ENCODE measurements at places on chromosomes 5 and 9. TPM values are rescaled to one million over a fixed set of nuclear protein-coding genes. Genes with fewer than 3 reads are reported as not detected.

Gene F2RL1
- polyA plus RNA-seq = 1.7 TPM

Gene TRIP13
- polyA plus RNA-seq = 9.8 TPM

Gene SURF4
- 111 TPM for polyA plus RNA-seq

Gene FBXW11
- 92.3 TPM for polyA plus RNA-seq

Gene DAPK1
- polyA plus RNA-seq = 78.7 TPM

Gene ZNF618
- 17.0 TPM for polyA plus RNA-seq

DNA sequence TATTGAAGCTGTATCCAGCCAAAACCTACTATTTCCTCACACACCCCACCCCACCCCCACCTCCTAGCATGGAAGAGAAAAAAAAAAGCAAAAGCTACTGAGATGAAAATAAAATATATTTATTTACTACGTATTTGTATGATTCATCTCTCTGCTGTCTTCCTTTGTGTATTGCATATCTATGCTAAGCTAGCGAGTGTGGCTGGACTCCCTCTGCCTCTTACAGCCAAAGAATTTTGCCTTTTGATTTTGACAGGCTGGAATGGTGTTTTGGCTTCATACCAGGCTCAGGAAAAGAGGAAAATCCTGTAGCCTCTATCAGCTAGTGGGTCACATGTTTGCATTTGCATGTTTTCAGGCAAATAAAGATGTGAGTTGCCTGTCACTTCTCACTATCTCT, 2.2 kb downstream of the ABLIM3 start:
- DNase-seq = no peak
- H3K36me3 ChIP-seq = no peaks in the 10 kb centered on the region
- H3K4me1 ChIP-seq = peaks cover 19% of the 10 kb centered on the region
- H3K27me3 ChIP-seq = peaks cover 3% of the 10 kb centered on the region

- peaks cover 30% of the 10 kb centered on the region for H3K4me1 ChIP-seq
- H3K36me3 ChIP-seq = no peaks in the 10 kb centered on the region
These were observed 5.6 kb downstream of the P4HA2 start for GRCh38 chr5:132221781-132222648.

DNA sequence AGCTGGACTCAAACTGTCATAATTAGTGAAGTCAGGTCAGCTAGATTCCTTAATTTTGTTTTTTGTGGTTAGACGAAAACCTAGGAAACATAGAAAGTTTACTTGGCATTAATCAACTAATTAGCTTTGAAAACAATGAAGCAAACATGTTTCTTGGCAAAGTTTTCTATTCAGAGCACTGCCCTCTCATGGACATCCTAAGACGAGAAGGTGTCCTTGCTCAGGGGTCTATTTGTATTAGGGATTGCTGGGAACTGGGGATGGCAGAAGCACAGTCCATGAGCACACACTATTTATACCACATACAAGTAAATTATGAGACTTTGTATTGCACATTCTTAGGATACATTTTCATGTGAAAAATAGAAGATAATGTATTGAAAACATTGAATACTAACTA, 49.7 kb downstream of the POC5 start:
- no peaks in the 10 kb centered on the region for H3K27me3 ChIP-seq
- H3K4me1 ChIP-seq = peaks cover 9% of the 10 kb centered on the region
- no peak overlapping the region for H3K4me3 ChIP-seq
- H3K36me3 ChIP-seq = no peaks in the 10 kb centered on the region
- DNase-seq = no peak

GRCh38 chr5:38285226-38285625, 26.9 kb downstream of the EGFLAM start:
- no peak for DNase-seq
- no peak overlapping the region for H3K27ac ChIP-seq
- no peaks in the 10 kb centered on the region for H3K4me1 ChIP-seq
- H3K4me3 ChIP-seq = no peak overlapping the region
- no peaks in the 10 kb centered on the region for H3K36me3 ChIP-seq

GRCh38 chr9:97866848-97867247, 13.8 kb downstream of the FOXE1 start:
- H3K36me3 ChIP-seq = no peaks in the 10 kb centered on the region
- no peaks in the 10 kb centered on the region for H3K4me1 ChIP-seq
- no peak for DNase-seq
- no peak overlapping the region for H3K4me3 ChIP-seq
- peaks cover 16% of the 10 kb centered on the region for H3K27me3 ChIP-seq
- no peak overlapping the region for H3K27ac ChIP-seq

DNA sequence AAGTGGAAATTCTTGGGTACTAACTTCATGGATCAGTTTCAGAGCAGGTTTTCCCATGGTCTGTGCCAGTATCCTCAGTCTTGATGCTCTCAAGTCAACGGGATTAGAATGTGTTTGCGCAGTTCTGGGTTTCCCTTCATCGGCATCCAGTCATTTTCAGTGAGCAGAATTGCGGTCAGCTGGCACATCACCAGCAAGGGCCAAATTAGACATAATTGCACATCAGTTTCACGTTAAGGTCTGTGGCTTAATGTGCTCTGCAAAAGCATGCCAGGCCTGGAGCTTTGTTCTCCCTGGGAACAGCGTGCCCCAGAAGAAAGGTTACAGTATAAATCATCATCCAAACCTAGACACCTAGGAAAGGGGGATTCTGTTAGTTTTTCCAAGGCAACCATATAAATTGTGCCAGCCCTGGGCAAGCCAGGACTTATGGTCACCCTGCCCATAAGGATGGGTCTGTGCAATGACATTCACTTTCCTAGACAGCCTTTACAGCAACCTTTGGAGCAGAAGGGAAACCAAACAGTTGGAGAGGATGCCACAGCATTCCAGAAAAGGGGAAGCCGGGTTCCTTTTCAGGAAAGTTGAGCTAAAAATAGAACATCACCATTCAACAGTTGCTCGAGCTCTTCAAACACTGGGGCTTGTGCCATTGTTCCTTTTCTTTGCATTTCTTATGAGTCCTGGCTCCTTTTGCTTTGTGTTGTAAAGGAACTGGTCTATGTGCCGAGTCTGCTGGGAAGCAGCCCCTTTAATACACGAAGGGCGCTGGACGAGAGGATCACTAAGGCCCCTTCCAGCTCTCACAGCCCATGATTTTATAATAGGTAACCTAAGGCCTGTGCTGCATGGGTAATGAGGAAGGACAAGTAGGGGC, 23.1 kb downstream of the IQGAP2 start:
- H3K4me3 ChIP-seq = no peak overlapping the region
- no peak for DNase-seq
- peak overlapping the region; percentile 57 for H3K27ac ChIP-seq
- H3K4me1 ChIP-seq = peaks cover 22% of the 10 kb centered on the region

- H3K4me1 ChIP-seq = peaks cover 19% of the 10 kb centered on the region
- H3K27me3 ChIP-seq = no peaks in the 10 kb centered on the region
- no peak for DNase-seq
- no peak overlapping the region for H3K4me3 ChIP-seq
- no peaks in the 10 kb centered on the region for H3K36me3 ChIP-seq
These were observed 143.0 kb downstream of the GOLPH3 start for GRCh38 chr5:32031089-32031488.

- DNase-seq = no peak
- no peak overlapping the region for H3K27ac ChIP-seq
- no peaks in the 10 kb centered on the region for H3K4me1 ChIP-seq
- H3K36me3 ChIP-seq = no peaks in the 10 kb centered on the region
These were observed 28.4 kb downstream of the SYK start for GRCh38 chr9:90830051-90830450.

DNA sequence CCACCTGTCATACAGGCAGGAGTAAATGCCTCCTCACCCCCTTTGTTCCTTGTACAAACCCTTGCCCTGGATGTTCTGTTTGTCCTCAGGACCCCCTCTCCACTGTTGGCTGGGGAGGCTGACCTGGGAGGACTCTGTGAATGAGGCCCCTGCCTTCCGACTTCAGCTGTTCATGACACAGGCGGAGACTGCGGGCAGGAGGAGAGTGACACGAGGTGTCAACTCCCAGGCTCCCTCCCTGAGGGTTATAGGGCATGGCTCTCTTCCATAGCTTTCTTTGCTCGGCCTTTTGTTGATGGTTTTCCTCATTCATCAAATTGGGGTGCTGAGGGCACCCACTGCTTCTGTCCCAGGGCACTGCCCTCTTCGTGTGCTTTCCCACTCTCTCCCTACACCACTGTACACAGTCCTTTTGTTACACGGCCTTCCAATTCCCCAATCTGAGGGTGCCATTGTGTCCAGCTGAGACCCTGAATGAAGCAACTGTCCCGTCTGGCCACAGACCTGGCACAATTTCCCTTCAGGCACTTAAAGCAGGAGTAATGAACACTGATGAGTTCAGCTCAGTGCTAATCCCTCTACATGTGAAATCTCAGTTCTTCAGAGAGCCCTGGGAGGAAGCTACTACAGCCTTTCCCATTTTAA, 33.8 kb downstream of the KCNIP1 start:
- H3K4me1 ChIP-seq = peaks cover 40% of the 10 kb centered on the region
- no peak overlapping the region for H3K4me3 ChIP-seq
- no peak for DNase-seq
- H3K27ac ChIP-seq = peak overlapping the region; percentile 30

GRCh38 chr9:9912459-9912858, 700.3 kb downstream of the PTPRD start:
- H3K27me3 ChIP-seq = no peaks in the 10 kb centered on the region
- H3K36me3 ChIP-seq = no peaks in the 10 kb centered on the region
- DNase-seq = peak; percentile 76
- H3K27ac ChIP-seq = no peak overlapping the region

GRCh38 chr5:96855031-96855872, 21.0 kb upstream of the ERAP2 start:
- H3K4me1 ChIP-seq = no peaks in the 10 kb centered on the region
- H3K27ac ChIP-seq = no peak overlapping the region
- H3K27me3 ChIP-seq = no peaks in the 10 kb centered on the region
- no peaks in the 10 kb centered on the region for H3K36me3 ChIP-seq
- H3K4me3 ChIP-seq = no peak overlapping the region

DNA sequence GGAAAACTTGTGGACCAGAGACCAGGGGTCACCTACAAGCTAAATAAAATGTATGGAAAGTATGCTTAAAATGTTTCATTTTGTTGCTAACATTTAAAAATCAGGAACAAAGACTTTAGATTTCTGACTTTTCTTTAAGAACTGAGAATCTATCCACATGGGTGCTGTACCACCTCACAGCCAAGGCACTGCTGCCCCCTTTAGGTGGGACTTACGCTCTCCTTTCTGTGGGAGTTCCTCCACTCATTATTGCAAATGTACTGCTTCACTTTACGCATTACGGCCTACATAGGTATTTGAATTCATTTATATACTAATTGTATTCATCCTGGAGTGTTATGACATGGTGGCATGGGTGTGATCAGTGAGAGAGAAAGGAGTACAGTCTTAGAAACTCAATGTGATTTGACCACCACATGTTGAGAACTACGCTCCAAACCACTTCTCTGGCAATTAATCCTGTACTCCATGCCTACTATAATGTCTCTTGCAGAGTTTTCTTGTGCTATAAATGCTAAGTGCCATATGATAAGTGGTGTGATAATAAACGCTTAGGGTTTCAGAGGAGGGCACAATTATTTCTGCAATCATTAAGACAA, 24.7 kb upstream of the CETN3 start:
- no peak overlapping the region for H3K27ac ChIP-seq
- no peaks in the 10 kb centered on the region for H3K36me3 ChIP-seq
- DNase-seq = peak; percentile 74
